ENCODE measurements at places on chromosomes 2 and 18.

- no peak for DNase-seq
These were observed 123.5 kb downstream of the GLI2 start for GRCh38 chr2:120859128-120859527.

DNA sequence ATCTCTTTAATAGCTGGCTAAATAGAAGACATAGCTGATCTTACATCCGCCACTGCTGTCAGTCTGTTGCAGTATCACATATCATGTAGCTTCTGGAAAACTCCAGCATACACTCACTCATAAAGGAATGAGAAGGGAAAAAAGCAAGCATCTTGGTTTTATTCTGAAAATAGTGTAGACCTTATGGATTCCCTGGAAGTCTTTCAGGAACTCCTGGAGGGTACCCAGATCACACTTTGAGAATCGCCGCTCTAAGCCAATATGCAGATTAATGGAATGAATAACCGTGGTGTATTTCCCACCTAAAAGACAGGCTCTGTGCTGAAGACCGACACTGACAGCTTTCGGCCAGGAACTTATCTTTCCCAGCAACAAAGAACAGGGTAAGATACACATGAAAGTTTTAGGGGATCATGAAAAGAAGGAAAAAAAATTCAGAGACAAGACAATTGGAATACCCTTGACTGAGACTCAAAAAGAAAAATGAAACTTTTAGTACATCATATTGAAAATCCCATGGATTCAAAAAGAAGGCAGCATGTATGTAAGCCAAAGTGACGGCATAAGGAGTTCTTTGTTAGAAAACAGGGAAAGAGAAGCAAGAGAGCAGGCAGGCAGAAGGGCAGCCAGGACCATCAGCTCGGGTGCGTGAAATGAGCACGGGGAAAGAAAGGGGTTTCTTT lies 56.4 kb upstream of the SEC11C start:
- DNase-seq: no peak

DNA sequence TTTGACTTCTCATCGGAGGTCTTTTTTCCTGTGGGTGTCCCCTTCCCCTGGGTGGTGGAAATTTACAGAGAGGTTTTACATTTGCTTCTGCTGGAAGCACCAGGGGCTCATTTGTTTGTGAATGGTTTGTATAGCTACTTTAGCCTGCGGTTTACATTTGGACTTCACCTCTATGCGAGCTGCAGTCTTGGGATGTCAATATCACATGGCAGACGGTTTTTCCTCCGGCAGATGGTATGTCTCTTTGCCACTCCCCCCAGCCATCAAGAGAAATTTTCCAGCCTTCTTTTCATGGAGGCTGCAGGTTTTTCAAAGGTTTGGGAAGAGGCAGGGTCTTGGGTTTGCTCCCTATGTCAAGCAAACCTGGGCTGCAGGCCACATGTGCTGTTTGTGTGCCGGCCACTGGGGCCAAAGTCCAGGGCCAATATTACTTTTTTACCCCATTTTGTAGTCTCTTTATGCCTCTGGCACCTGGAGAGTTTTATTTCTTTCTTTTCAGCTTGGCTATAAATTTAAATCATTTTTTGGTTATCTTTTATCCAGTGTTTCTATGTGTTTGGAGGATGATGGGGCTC lies 23.9 kb upstream of the BOD1L2 start:
- DNase-seq: no peak

DNA sequence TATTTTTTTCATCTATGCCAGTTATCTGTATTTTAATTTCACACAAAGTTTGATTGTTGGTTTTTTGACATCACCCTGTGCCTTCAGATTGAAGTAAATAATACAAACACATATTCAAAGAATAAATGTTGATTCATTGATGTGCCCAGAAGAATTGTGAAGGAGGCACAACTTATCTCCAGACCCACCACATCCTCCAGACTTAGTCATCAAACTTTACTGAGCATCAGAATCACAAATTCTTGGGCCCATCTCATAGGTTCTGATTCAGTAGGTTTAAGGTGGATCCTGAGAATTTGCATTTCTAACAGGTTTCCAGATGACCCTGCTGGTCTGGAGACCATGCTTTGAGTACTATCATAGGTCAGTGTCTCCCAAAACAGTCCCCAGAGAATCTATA lies 82.8 kb upstream of the PIK3C3 start:
- no peak for DNase-seq

DNA sequence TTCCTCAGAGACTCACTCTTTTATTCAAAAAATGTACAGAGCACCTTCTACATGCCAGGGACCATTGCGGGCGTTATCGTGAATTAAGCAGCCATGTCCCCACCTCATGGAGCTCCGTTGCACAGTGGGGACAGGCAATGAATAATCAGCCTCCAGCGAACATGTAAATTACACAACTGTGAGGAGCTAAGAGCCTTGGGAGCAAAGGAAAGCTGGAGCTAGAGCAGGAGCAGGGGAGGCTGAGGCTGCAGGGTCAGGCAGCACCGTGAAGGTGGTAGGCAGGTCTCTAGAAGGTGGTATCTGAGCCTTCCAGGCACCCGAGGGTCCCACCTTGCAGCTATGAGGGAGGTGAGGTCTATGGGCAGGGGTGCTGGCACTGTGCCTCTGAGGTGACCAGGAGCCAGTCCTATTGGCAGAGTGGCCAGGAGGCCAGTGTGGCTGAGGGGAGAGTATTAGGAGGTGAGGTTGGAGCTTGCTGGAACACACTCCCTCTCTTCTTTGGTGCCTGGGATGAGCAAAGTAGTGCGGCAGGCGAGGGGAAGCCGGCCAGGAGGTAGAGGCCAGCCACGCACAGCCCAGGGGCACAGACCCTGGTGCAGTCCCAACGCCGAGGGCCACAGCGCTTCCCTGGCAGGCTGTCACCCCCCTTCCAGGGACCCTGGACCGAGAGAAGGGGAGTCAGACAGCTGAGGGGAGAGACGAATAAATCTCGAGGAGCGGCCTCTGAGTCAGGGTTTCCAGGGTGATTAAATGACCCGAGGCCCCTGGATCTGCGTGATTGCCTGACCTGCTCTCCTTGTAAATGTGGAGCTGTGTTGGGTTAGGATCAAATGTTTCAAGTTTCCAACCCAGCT lies 167.3 kb downstream of the SEPTIN10 start:
- DNase-seq: no peak

- no peak for DNase-seq
These were observed 798.3 kb upstream of the TMEFF2 start for GRCh38 chr2:192993059-192993458.

- no peak for DNase-seq
These were observed 80.4 kb downstream of the MC4R start for GRCh38 chr18:60292186-60292585.

GRCh38 chr2:10256515-10257031 lies 46.1 kb upstream of the HPCAL1 start:
- DNase-seq: no peak

DNA sequence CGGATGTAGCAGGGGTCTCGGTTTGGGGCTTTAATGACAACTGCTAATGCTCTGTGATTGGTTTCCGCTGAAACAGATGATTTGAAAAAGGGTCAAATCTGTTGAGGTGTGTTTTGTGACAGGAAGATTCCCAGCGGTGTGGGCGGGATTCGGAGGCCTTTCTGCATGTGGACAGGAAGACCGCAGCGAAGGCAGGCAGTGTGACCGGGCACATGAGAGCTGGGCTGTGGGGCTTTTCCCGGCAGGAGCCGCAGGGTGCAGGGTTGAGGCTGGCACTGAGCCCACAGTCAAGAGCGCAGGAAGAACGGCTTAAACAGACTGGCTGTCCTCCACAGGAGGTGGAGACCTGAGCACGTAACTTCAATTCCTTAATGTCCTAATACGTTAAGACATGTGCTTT lies 180.0 kb upstream of the TPO start:
- DNase-seq: no peak

- DNase-seq: peak; percentile 13
These were observed 73.0 kb downstream of the ACTR3 start for GRCh38 chr2:113962692-113963480.

DNA sequence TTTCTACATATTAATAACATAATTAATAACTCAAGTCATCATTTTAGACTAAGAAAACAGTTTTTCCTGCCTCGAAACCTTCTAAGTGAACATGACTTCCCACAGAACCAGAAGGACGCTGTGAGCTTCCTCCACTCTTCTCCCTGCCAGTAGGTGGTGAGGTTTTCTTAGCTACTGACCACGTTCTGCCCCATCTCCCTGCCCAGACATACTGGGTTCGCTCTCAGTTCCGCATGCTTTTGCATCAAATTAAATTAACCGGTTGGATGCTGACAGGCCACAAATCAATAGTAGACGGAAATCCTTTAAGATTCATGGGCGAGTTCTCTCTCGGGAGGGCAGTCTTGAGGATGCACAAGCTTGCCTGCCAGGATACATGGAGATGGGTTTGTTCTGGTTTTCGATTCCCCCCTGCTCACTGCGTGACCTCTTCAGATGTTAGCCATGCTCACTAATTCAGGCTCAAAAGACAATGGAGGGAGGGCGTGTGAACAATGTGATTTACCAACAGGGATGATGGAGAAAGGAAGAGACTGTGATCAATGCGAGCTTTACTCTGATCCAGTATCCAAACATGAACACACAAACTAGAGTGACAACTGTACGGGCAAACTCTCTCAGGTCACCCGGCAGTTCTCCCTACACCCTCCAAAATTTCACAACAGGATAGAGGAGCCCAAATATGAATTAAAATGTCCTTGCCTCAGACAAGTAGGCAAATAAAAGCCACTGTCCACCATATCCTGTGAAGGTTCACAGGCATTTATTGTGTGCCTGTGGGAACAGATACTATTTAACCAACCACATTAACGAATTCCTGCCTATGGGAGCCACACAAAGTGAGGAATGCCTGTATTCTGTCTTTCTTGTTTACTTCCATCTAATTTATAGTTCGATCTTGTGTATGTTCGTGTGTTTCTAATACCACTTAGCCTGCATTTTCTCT lies 375.7 kb downstream of the EIPR1 start:
- DNase-seq: peak; percentile 22

DNA sequence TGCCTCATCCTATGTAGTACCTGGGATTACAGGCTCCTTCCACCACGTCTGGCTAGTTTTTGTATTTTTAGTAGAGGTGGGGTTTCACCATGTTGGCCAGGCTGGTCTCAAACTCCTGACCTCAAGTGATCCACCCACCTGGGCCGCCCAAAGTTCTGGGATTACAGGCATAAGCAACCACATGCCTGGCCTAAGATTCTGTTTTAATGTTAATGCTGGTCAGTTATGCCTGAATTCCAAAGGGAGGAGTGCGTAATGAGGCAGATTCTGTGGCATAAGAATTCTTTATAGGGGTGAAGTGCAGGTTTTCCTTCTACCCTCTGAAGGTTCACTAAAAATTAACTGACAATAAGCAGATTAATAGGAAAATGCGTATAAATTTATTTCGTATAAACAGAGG lies 1343.8 kb upstream of the LRRTM1 start:
- DNase-seq: no peak

- DNase-seq: no peak
These were observed 707.1 kb upstream of the ACVR2A start for GRCh38 chr2:147137711-147138110.

GRCh38 chr2:208488686-208489564 lies 82.3 kb downstream of the PTH2R start:
- DNase-seq: no peak

DNA sequence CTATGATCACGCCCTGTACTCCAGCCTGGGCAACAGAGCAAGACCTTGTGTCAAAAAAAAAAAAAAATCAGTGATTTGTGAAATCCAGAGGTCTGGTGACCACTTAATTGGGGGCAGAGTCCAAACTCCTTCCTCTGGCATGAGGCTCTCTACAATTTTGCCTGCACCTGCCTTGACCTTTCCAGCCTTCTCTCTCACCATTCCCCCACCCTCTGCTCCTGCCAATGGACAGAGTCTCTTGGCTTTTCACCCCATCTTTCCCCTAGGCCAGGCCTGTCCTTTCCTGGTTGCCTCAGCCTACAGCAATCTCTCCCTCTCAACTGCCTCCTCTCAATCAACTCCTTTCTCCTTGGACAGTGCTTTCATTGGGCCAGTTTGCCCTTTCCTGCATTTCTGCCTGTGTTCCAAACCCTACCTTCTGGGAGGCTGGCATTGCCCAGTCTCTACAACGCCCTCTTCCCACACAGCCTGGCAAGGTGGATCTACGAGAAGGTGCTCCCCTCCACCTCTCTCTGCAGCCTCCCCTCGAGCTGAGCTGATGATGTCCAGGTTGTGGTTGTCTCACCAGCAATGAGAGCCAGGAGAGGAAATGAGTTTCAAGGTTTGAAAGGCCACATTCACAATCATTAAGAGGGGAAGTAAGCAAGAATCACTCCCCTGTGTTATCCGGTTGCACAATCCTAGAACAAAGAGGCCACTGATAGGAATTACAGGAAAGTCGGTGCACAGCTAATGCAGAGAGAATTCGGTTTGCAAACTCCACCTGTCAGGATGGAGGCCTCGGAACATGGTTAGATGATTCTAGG lies 39.5 kb upstream of the NPAS2 start:
- DNase-seq: no peak

GRCh38 chr2:96344011-96344410 lies 8.4 kb downstream of the NCAPH start:
- DNase-seq: peak; percentile 32

DNA sequence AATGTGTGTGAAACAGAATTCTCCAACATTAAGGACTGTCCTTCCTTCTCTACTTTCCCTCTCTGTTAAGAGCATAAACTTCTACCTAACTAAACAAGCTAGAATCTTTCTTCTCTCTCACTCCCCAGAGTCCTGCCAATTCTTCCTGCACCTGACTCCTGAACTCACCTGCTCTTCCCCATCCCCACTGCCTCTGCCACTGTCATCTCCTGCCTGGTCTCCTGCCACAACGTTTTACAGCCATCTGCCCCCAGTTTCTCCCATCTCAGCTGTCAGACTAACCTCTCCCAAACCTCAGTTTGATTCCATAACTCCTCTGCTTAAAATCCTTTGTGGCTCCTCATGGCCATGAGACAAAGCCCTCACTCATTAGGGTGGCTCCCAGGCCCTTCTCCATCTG lies 288.3 kb upstream of the FBXO11 start:
- DNase-seq: no peak

DNA sequence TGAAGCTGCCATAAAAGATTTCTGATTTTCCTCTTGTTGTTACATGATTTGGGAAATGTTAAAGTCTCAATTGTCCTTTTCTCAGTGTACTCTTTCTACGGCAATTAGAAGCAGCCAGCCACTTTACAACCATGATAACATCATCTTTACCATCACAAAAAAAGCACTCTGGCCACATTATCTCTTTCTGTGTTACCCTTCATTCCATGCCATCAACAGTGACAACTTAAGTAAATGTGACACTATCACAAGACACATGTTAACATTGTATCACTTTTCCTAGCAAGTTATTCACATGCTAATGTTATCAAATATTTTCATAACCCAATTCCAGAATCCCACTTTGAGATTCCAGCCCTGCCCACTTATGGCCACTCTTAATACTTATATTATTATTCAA lies 131.2 kb downstream of the TMX3 start:
- no peak for DNase-seq

DNA sequence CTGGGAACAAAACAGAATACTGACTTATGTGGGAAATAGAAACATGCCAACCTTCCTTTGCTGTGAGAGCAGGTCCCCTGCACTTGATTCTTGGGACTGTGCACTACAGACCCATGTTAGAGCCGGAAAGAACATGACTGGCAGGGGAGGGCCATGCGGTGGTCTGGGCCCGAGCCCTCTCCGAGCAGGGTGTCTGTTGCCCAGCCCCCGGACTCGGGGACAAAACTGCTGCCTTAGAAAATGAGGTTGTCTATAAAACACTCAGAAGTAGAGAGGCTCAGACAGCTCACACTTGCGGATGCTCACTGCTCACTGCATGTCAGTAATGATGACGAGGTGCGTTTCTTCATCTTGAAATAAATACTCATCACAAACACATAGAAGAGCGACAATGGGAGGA lies 270.7 kb upstream of the HDAC4 start:
- no peak for DNase-seq

Measured in astrocyte of the cerebellum (primary cell).